ENCODE measurements at places on chromosomes 1 and 21.

DNA sequence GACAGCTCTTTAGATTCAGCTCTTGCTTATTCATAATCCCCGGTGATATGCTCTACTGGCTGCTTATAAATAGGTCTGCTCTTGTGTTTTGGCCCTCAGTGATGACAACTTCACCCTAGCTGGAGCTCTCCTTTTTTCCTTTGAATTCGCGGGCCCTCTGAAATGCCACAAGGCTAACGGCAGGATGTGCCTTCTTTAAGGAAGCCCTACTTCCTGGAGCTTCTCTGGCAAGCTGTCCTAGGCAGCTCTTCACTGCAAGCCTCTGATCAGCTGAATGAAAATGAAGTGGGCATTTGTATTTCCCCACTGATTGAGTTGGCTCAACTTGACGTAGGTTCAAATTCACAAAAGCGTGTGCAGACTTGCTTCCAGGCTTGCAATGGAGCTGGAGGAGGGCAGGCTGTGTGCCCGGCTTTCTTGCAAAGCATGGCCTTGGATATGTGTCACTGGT is 22.2 kb downstream of the SGIP1 start:
- DNase-seq: no peak

DNA sequence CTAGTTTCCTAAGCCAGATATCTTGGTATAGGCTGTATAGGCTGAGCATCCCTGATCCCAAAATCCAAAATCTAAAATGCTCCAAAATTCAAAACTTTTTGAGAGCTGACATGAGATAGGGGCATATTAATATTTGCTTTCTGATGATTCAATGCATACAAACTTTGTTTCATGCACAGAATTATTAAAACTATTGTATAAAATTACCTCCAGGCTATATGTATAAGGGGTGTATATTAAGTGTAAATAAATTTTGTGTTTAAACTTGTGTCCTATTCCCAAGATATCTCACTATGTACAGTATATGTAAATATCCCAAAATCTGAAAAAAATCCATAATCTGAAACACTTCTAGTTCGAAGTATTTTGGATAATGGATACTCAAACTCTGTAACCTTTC is 2.6 kb downstream of the WDR64 start:
- no peak for DNase-seq

GRCh38 chr1:224387302-224387912 is 30.7 kb downstream of the CNIH4 start:
- no peak for DNase-seq

DNA sequence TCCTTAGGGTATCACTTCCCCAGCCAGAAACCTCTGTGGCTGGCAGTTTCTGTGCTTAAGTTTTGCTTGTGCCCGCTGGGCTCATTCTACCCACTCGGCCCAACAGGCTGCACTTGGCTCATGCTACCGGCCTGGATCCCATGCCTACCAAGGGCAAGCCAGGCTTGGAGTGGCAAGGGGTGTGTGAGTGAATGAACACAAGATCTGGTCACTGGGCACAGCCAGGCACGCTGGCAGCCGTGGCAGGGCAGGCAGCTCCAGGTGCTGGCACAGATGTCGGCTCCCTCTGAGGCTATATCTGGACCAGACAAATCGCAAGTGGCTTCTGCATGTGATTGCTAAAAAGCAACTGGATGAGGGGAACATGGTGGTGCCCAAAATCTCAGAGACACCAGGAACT is 740.5 kb upstream of the B3GALT2 start:
- no peak for DNase-seq

DNA sequence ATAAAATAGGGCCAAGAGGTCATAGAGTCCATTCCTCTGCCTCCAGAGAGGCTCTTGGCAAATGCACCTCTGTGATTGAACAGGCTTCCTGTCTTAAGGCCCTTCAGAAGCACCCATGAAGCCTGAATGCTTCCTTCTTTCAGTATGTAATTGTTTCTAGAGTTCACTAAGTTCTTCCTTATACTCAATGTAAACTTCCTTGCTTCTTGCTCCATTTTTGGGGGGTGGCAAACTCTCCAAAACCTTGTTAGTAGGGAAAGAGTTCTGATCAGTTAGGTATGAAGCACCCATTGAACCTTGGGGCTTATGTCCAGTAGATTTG is 102.3 kb upstream of the LPGAT1 start:
- no peak for DNase-seq

DNA sequence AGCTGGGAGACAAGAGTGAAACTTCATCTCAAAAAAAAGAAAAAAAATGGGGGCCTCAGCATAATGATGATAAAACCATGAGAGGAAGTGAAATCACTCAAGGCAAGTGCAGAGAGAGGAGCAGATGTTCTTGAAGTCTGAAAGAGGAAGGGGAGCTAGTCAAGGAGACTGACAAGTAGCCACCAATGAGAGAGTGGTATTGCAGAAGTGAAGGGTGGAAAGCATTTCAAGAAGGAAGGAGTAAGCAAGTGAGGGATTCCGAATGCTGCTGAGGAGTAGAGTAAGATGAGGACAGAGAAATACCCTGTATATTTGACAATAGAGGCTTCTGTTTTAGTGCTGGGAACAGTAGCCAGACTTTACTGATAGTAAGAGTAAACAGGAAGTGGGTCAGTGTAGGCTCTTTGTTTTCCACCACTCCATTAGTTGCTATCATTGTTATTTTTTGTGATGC is 2.9 kb downstream of the TATDN3 start:
- DNase-seq: no peak

GRCh38 chr1:116826818-116827606 is 72.8 kb downstream of the CD2 start:
- no peak for DNase-seq

- DNase-seq: peak; percentile 6
Observed at GRCh38 chr1:78607944-78608343, 12.3 kb upstream of the IFI44L start.

GRCh38 chr21:29096218-29097015 is 23.0 kb upstream of the CCT8 start:
- no peak for DNase-seq

GRCh38 chr1:157156058-157156541 is 17.9 kb upstream of the ETV3 start:
- DNase-seq: peak; percentile 73

- no peak for DNase-seq
Observed at GRCh38 chr1:93489756-93490155, 41.8 kb downstream of the FNBP1L start.

DNA sequence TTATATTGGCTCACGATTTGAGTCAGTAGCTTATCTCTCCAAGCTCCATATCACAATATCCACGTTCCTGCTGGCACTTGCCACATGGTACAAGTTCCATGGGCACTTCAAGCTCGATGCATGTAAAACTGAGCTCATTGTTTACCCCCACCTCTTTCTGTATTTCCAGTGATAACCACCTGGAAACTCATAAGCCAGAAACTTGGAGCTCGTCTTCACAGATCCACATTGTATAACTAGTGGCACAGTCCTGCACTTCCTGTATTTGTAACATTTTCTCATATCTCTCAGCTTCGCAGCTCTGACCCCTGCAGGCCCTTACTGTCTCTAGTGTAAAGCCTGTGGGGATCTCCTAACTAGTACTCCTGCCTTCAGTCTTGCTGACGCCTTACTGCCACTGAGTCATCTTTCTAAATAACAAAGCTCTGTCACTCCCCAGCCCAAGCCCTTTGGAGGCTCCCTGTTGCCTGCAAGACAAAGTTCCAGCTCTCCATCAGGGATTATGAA is 6.5 kb upstream of the C2CD4D start:
- no peak for DNase-seq

DNA sequence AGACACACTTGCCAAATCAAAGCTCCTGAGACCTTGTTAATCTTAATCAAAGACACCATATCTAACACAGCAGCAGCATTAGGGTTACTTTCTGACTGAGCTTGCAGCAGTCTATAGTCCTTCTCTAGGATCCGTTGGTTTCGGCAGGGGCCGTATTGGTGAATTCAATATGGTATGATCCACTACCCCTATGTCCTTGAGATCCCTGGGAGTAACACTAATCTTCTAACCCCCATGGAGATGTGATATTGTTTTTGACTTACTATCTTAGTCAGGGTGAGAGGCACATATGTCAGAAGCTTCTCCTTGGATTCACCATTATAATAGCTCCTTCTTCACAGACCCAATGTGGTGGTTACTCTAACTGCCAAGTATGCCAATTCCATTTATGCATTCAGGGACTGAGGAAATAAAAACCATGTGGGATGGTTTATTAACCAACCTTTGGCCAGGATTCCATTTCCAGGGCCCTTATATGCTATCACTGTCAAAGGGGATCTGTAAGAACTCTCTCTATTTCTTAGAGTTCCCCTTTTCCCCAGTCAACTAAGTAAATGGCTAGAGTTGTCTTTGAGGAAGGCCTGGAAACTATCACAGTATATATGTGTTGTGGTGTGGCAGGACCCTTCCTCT is 673.6 kb upstream of the USP24 start:
- DNase-seq: no peak

- no peak for DNase-seq
Observed at GRCh38 chr1:161044535-161044907, 1.3 kb downstream of the USF1 start.

- DNase-seq: no peak
Observed at GRCh38 chr1:1862905-1863547, 27.9 kb downstream of the GNB1 start.

DNA sequence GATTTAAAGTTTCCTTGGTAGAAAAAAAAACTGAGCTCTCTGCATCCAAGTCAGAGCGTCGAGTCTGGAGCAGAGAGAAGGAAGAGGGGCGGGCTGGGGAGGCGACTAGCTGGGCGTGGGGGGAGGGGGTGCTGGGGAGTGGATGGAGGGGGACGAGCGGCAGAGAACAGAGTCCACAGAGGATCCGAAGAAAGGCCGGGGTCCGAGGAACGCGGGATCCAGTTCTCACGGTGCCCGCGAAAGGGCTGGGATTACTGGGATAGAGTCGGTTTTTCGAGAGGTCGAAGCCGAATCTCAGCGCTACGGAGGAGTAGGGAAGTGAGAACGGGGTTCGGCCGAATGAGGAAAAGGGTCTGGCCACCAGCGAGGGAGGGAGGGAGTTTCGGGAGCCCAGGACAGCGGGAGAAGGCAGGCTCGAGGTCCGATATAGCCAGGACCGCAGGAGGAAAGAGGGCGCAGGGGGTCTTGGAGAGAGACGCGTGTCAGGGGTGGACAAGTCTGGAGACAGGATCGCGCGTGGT is 665 bp downstream of the DAB1 start:
- peak; percentile 32 for DNase-seq

DNA sequence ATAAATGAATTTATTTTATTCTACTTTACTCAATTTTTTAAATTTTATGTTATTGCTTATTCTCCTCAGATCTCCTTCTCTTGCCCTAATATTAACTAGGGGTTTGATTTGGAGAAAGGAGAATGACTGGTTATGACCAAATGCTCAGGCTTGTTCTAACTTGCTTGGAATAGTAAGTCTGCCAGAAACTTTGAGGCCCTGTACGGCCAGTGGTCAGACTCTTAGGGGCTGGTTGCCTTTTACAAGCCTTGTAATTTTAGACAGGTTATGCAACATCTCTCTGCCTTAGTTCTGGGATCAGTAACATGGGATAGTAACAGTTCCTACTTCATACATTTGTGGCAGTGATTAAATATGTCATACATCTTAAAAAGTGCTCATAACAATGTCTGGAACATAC is 279.5 kb downstream of the DUSP10 start:
- DNase-seq: no peak

- DNase-seq: no peak
Observed at GRCh38 chr1:152580433-152580832, at the start of gene LCE3D. Gene LCE3D, minus strand, starts transcription at chr1:152580516. Its CDS starts 580 bp downstream, at chr1:152579936.

GRCh38 chr21:44337941-44338895 is 972 bp downstream of the CFAP410 start:
- peak; percentile 82 for DNase-seq

DNA sequence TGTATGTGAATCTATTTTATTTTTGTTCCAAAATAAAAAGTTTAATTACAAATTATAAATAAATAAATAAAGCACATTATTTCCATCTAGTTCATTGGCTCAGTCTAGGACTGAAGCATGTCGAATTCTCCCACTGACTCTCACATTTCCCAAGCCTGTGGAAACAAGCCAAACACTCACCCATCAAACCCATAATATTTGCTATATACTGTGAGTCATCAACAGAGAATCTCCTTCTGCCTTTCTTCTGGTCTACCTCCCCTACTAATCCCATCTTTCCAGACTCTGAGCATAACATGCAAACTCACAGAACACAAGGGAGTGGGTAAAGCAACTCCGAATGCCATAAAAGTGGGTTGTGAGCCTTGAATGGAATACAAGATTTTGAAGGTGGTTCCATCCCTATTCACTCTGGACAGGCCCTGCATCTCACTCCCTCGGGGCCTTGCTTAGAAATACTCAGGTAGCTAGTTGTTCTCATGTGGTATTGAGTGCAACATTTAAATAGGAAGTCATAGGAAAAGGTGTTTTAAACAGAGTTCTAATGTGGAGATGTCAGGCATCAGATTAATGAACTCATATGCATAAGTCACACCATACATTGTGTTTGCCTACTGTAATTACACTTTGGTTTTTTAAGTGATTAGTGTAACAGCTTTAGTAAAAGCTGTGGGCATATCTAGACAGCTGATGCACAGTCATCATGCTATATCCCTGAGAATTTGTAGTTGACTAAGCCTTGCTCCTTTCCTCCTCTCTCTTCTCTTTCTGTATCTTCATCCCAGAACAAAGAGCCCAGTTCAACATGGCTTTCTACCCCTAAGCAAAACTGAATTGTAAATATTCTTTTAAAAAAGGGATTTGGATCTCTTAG is 47.0 kb downstream of the F5 start:
- DNase-seq: no peak

- no peak for DNase-seq
Observed at GRCh38 chr1:8197493-8198282, 120.2 kb upstream of the SLC45A1 start.

GRCh38 chr1:118396829-118397495 is 211.9 kb upstream of the SPAG17 start:
- no peak for DNase-seq

- no peak for DNase-seq
Observed at GRCh38 chr1:30507401-30508174, 215.8 kb downstream of the MATN1 start.

DNA sequence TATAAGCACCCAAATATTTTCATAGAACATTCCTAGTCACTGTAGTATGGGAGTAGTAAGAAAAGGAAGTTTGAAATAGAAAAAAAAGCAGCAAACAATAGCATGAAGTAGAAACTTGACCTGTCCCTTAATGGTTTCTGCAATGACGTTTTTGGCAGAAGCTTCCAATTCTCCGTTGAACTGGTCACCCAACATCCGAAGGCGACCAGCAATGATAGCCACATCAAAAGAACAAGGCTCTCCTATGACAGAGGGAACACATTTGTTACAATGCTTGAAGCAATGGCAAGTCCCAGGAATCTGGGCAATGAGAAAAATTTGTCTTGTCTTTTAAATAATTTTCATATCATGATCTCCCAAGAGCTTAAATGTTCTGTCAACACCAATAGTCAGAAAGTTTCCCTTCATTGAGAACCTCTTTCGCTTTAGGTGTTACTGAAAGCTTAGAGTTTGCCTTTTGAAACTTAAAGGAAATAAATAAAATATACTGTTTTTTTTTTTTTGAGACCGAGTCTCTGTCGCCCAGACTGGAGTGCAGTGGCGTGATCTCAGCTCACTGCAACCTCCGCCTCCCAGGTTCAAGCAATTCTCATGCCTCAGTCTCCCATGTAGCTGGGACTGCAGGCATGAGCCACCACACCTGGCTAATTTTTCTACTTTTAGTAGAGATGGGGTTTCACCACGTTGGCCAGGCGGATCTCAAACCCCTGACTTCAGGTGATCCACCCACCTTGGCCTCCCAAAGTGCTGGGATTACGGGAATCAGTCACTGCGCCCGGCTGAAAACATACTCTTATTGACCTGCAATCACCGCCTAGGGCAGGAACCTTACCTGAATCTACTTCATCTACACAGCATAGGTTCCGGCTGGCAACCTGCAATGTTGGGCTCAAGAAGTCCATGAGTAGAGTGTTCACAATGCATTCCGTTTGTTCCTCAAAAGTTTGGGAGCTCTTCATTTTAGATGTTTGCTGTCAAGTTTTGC is 672 bp downstream of the BCL2L15 start:
- no peak for DNase-seq

Data from HuH-7 (cell line).